Uterus (tissue), 4 donors: ENCODE measurements at places on chromosomes 5 and 9.

DNA sequence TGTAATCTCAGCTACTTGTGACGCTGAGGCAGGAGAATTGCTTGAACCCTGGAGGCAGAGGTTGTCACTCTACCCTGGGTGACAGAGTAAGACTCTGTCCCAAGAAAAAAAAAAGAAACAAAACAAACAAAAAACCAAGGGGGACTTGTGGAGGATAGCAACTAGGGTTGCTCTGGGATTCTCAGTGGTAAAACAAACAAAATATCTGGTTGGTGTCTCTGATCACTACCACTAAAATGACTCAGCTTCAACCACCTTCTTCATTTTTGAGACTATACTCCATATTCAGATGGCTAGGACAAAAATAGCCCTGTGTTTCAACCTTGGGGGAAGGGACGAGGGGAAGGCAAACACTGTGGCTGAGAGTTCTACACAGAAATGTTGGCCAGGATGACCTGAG is 110.3 kb downstream of the ARRDC3 start:
- DNase-seq, result no peak
- H3K4me3 ChIP-seq, result no peak overlapping the region
- no peaks in the 10 kb centered on the region for H3K36me3 ChIP-seq
- H3K4me1 ChIP-seq, result no peaks in the 10 kb centered on the region
- H3K27me3 ChIP-seq, result no peaks in the 10 kb centered on the region

DNA sequence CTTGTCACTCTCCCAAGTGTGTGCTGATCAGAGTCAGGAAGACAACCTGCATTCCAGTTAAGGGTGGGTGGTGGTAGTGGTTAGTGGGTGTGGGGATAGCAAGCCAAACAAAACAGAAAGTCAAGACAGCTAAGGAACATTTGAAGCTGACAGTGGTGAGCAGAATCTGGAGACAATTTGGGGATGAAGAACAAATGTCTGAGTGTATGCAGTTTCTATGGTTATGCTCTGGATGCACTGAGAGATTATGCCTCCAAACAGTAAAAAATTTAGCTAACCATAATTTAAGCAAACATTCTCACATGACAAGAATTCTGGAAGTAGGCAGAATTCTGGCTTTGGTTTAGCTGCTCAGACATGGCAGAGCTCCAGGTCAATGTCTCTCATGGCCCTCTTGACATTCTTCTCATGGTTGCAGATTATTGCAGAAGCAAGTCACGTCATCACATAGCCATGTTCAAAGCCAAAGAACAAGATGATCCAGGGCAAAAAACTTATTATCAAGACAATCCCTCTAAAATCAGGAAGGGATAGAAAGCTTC is 148.7 kb downstream of the LURAP1L start:
- no peak overlapping the region for H3K27ac ChIP-seq
- H3K4me1 ChIP-seq, result no peaks in the 10 kb centered on the region
- no peaks in the 10 kb centered on the region for H3K36me3 ChIP-seq
- no peak overlapping the region for H3K4me3 ChIP-seq
- no peaks in the 10 kb centered on the region for H3K27me3 ChIP-seq

DNA sequence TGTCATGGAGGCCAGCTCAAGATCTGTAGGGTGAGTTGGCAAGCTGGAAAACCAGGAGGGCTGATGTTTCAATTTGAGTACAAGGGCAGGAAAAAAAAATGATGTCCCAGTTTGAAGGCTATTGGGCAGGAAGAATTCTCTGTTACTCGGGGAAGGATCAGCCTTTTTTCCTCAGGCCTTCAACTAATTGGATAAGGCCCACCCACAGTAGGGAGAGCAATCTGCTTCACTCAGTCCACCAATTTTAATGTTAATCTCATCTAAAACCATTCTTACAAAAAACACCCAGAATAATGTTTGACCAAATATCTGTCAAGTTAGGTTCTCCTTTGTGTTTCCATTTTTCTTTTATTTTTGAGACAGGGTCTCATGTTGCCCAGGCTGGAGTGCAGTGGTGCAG is 382.4 kb downstream of the ARRDC3 start:
- no peaks in the 10 kb centered on the region for H3K27me3 ChIP-seq
- H3K4me3 ChIP-seq, result no peak overlapping the region
- H3K36me3 ChIP-seq, result no peaks in the 10 kb centered on the region
- H3K27ac ChIP-seq, result no peak overlapping the region
- no peak for DNase-seq

DNA sequence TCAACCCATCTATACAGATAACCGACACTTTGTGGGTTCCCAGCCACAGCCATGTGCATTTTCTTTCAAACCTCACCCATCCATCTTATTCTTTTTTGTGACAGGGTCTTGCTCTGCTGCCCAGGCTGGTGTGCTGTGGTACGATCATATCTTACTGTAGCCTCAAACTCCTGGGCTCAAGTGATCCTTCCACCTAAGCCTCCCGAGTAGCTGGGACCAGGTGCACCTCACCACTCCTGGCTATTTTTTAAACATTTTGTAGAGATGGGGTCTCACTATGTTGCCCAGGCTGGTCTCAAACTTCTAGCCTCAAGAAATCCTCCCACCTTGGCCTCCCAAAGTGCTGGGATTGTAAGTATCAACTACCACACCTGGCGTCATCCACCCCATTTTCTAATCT is 7.4 kb upstream of the TMEM38B start:
- H3K4me3 ChIP-seq, result no peak overlapping the region
- H3K36me3 ChIP-seq, result no peaks in the 10 kb centered on the region
- H3K27me3 ChIP-seq, result no peaks in the 10 kb centered on the region
- no peak for DNase-seq

GRCh38 chr9:127509261-127509954 is 58.1 kb downstream of the LRSAM1 start:
- no peaks in the 10 kb centered on the region for H3K36me3 ChIP-seq
- no peak overlapping the region for H3K4me3 ChIP-seq
- DNase-seq, result no peak
- peak overlapping the region; percentile 66 for H3K27ac ChIP-seq
- H3K27me3 ChIP-seq, result no peaks in the 10 kb centered on the region
- H3K4me1 ChIP-seq, result no peaks in the 10 kb centered on the region
